ENCODE measurements at places on chromosomes 11 and 22. TPM values are rescaled to one million over a fixed set of nuclear protein-coding genes. Genes with fewer than 3 reads are reported as not detected.

DNA sequence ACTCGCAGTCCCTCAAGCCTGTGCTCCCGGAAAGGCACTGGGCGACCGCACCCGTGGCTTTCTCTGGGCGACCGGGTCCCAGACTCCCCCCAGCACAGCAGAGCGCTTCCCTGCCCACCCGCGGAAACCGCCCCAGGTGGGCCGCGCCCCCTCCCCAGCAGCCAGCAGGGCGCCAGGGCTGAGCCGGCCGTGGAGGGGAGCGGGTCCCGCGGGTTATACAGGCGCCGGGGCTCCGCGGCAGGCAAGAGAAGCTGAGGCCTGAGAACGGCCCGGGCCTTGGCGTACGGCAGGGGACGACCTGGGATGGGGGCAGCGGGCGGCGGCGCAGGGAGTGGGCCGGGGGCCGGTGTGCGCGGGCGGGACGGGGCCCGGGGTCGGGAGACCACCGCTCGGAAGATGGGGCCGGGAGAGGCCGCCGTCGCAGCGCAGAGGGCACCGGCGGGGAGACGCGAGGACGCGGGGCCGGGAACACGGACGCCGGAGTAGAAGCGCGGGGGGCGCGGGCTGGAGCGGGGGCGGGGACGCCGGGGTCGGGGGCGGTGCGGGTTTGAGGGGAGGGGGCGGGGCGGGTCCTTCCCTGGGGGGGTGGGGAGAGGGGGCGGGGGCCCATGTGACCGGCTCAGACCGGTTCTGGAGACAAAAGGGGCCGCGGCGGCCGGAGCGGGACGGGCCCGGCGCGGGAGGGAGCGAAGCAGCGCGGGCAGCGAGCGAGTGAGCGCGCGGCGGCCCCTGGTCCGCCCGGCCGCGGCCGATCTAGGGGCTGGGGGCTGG, at the start of gene MDK:
Gene MDK (plus strand): TSS at position 622 of the 771 bp plus-strand sequence. CDS start 389 bp downstream, outside the sequence.
- peak; percentile 85 for DNase-seq

DNA sequence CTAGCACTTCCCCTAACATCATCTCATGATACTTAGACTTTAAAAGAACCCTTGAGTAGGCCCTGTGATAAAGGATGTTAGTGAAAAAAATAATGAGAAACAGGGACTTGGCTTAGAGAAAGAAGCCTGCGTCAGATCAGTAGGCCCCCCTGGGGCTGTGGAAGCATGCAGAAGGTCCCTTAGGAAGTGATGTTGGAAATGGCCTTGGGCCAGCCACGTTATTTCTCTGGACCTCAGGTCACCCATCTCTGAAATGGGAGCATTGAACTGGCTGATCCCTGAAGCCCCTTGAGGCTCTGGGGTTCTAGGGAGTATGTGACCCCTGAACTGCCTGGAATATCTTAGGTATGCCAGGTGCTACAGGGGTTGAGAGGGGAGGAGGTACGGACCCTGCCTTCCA, 40.2 kb downstream of the MCM5 start:
- no peak for DNase-seq

DNA sequence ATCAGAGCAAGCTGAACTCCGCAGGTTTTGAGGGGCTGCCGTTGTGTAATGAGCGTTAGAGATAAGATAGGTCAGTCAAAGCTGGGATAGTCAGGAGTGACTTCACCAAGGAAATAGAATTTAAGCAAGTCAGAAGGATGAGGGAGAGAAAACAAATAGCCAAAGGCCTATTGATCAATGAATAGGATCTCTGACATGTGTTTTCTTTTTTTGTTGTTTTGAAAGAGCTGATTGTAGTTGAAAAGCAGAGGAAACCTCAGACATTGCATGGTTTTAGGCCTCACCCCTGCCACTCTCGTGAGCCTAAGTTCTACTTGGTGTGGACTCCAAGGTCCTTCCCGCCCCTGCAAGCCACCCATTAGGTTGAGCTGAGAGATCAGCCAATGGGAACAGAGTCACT, 3.2 kb downstream of the EIF3L start:
- DNase-seq, result no peak

CDON gene
- 38.0 TPM for total RNA-seq

DNA sequence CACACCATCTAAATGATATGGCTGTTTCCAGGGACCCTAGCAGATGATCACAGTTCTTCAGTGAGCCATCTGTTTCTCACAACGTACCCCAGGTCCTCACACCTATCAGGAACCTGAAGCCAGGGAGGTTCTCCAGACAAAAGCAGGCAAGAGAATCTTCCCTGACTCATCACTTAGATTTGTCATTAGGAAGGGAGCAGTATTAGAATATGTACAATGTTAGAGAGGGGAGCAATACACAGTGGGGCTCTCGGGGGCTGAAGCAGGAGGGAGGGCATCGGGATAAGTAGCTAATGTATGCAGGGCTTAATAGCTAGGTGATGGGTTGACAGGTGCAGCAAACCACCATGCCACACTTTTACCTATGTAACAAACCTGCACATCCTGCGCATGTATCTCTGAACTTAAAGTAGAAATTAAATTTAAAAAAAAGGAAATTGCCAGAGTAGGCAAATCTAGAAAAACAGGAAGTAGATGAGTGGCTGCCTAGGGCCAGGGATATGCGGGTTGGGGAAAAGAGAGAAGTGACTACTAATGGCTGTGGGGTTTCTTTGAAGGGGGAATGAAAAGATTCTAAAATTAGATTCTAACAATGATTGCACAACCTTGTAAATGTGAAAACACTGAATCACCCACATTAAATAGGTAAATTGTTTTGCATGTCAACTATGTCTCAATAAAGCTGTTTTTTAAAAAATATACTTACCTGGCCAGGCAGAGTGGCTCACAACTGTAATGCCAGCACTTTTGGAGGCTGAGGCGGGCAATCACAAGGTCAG, 14.4 kb downstream of the C22orf42 start:
- no peak for DNase-seq

GRCh38 chr22:48444320-48445112, 1383.2 kb downstream of the BRD1 start:
- no peak for DNase-seq

IGLL1 gene
- total RNA-seq, result not detected

- peak; percentile 89 for DNase-seq
Measured at GRCh38 chr11:62508336-62509058, 38.1 kb downstream of the AHNAK start.

DDX25 gene
- 0.80 TPM for total RNA-seq

PATE2 gene
- not detected for total RNA-seq

GRCh38 chr11:66745356-66746235, 16.6 kb upstream of the SPTBN2 start:
- peak; percentile 66 for DNase-seq

GRCh38 chr11:9990221-9990973, 303.6 kb downstream of the SBF2 start:
- no peak for DNase-seq

EED gene
- 15.2 TPM for total RNA-seq

SCGB1C1 gene
- not detected for total RNA-seq

XRRA1 gene
- 7.3 TPM for total RNA-seq

- DNase-seq, result peak; percentile 70
Measured at GRCh38 chr11:64268893-64269539, 15.4 kb downstream of the BAD start.

NOX4 gene
- total RNA-seq, result 12.7 TPM

PES1 gene
- 42.4 TPM for total RNA-seq

GRCh38 chr11:3090096-3090901, 33.1 kb upstream of the CARS1 start:
- DNase-seq, result no peak

Measured in hepatocyte (in vitro differentiated cells).